ENCODE measurements at places on chromosomes 7 and 10. TPM values are rescaled to one million over a fixed set of nuclear protein-coding genes. Genes with fewer than 3 reads are reported as not detected.

FBXL13 gene
- total RNA-seq: 1.3 TPM

HOXA4 gene
- total RNA-seq: 1.0 TPM

SYPL1 gene
- total RNA-seq: 76.1 TPM

ACSM6 gene
- total RNA-seq: not detected

GRCh38 chr10:80660736-80661135 lies 123.0 kb downstream of the SH2D4B start:
- no peak overlapping the region for H3K27ac ChIP-seq
- peaks cover 41% of the 10 kb centered on the region for H3K27me3 ChIP-seq
- no peak for DNase-seq
- peaks cover 4% of the 10 kb centered on the region for H3K4me1 ChIP-seq
- H3K4me3 ChIP-seq: no peak overlapping the region
- no peaks in the 10 kb centered on the region for H3K36me3 ChIP-seq

DNA sequence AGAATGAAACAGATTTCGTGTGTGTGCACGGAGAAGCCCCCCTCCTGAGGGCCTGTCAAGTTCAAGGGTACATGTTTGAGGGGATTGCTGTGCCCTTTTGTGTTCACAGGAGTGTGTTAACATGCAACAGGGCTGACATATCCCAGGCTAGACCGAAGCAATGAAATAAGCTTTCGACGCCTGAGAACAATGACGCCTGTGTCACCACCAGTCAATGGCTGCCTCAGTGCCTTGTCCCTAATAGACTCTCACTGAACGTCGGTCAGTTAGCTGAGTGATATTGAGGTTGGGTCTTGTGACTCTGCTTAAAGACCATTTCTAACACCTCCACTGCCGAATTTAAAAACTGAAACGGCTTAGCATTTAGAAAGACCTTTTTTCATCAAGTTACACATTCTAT lies 175.2 kb upstream of the TCF7L2 start:
- no peak for DNase-seq
- H3K36me3 ChIP-seq: no peaks in the 10 kb centered on the region
- no peak overlapping the region for H3K4me3 ChIP-seq
- H3K27ac ChIP-seq: no peak overlapping the region
- no peaks in the 10 kb centered on the region for H3K27me3 ChIP-seq
- peaks cover 35% of the 10 kb centered on the region for H3K4me1 ChIP-seq

DNA sequence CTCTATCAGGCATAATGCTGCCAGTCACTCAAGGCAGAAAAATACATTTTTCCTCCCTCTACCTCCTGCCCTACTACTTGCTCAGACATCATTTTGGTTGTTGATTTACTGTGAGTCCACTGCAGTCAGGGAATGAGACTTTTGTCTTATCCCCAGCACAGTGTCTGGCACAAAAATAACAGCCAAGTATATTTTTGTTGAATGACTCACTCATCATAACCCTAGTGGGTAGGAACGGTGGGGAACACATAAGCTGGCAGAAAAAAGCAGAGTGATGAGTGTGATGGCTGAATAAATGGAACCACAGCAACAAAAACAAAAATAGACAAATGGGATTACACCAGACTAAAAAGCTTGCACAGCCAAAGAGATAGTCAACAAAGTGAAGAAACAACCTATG lies 65.8 kb upstream of the LAMB4 start:
- no peaks in the 10 kb centered on the region for H3K4me1 ChIP-seq
- H3K4me3 ChIP-seq: no peak overlapping the region
- H3K36me3 ChIP-seq: no peaks in the 10 kb centered on the region
- no peaks in the 10 kb centered on the region for H3K27me3 ChIP-seq

GRCh38 chr10:11161910-11162309 lies 144.2 kb downstream of the CELF2 start:
- peaks cover 34% of the 10 kb centered on the region for H3K27me3 ChIP-seq
- H3K4me3 ChIP-seq: no peak overlapping the region
- no peaks in the 10 kb centered on the region for H3K36me3 ChIP-seq
- DNase-seq: no peak
- no peak overlapping the region for H3K27ac ChIP-seq

- DNase-seq: no peak
- no peaks in the 10 kb centered on the region for H3K27me3 ChIP-seq
Observed at GRCh38 chr10:124675261-124675660, 68.9 kb downstream of the FAM53B start.

- H3K4me1 ChIP-seq: peaks cover 17% of the 10 kb centered on the region
- H3K36me3 ChIP-seq: peaks cover 32% of the 10 kb centered on the region
- H3K4me3 ChIP-seq: peak overlapping the region; percentile 100
- no peaks in the 10 kb centered on the region for H3K27me3 ChIP-seq
Observed at GRCh38 chr10:73168465-73168803, 515 bp downstream of the FAM149B1 start.

DNA sequence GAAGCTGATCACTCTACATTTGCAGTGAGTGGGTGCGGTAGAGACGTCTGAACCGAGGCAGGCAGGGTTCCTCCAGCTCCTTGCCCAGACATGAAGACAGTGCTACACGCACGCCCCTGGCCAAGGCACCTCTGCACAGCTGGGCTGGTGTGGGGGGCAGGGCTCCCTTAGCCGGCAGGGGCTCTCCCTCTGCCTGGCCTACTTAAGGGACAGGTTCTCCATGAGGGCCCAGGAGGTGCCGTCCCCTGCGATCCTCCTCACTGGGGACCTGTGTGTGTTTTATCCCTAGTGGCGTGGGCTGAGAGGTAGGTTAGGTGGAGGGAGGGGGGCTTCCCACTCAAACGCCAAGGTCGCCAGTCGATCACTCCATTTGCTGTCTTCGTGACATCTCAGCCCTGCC lies 35.3 kb downstream of the IL15RA start:
- H3K4me1 ChIP-seq: peaks cover 20% of the 10 kb centered on the region
- peaks cover 15% of the 10 kb centered on the region for H3K36me3 ChIP-seq
- no peak overlapping the region for H3K4me3 ChIP-seq

- no peak overlapping the region for H3K4me3 ChIP-seq
- no peak for DNase-seq
- peaks cover 28% of the 10 kb centered on the region for H3K4me1 ChIP-seq
- H3K36me3 ChIP-seq: peaks cover 5% of the 10 kb centered on the region
- H3K27ac ChIP-seq: no peak overlapping the region
Observed at GRCh38 chr10:5614155-5614721, 52.2 kb downstream of the ASB13 start.

- H3K4me3 ChIP-seq: no peak overlapping the region
- peaks cover 29% of the 10 kb centered on the region for H3K27me3 ChIP-seq
- H3K27ac ChIP-seq: no peak overlapping the region
- no peak for DNase-seq
Observed at GRCh38 chr7:107046491-107047259, 2.2 kb downstream of the PRKAR2B start.

- H3K4me3 ChIP-seq: no peak overlapping the region
- peaks cover 19% of the 10 kb centered on the region for H3K4me1 ChIP-seq
- no peaks in the 10 kb centered on the region for H3K36me3 ChIP-seq
- DNase-seq: peak; percentile 23
- H3K27me3 ChIP-seq: peaks cover 17% of the 10 kb centered on the region
- H3K27ac ChIP-seq: no peak overlapping the region
Observed at GRCh38 chr10:7626283-7626682, 40.5 kb downstream of the ITIH5 start.

DNA sequence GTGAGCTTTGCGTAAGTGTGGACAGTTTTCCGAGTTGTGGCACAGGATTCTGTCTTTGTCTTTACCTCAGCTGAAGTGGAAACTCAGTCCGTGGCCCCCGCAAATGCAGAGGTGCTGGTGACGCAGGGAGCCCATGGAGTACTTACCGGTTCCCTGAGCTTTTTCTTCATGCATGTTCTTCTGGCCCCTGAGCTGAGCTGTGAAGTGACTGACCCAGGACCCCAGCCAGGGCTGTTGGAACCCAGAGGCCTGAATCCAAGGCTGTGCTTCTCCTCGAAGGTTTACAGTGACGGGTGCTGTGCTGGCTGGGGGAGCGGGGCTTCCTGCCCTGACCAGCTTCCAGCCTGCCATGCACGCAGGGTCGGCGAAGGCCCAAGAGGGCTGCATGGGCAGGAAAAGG lies 223.5 kb downstream of the GLRX3 start:
- H3K27ac ChIP-seq: no peak overlapping the region
- H3K36me3 ChIP-seq: no peaks in the 10 kb centered on the region
- no peaks in the 10 kb centered on the region for H3K4me1 ChIP-seq
- no peak overlapping the region for H3K4me3 ChIP-seq
- no peaks in the 10 kb centered on the region for H3K27me3 ChIP-seq
- DNase-seq: no peak

DNA sequence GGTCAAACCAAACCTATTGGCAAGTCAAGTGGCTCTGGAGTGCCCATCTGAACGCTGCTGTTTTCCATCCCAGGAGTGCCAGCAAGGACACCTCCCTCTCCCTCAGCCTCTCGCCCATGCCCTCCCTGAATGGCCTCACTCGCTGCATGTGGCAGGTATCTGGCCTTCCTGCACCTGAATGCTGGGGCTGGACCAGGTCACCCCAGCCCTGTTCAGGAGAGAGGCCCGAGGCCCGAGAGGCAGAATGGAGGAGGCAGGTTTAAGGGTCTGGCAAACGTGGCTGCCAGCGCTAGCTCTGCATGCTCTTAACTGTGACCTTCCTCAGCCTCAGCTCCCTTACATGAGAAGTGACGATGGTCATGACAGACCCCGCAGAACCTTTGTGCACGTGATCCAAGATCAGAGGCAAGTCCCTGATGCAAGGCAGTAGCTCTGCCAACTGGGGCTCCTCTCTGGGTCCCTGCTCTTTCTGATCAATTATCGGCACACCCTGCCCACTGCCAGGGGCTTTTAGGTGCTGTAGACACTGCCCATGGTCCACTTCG lies 295.7 kb upstream of the ZMIZ1 start:
- no peaks in the 10 kb centered on the region for H3K36me3 ChIP-seq
- no peaks in the 10 kb centered on the region for H3K4me1 ChIP-seq
- DNase-seq: no peak
- H3K27me3 ChIP-seq: peaks cover 17% of the 10 kb centered on the region

DNA sequence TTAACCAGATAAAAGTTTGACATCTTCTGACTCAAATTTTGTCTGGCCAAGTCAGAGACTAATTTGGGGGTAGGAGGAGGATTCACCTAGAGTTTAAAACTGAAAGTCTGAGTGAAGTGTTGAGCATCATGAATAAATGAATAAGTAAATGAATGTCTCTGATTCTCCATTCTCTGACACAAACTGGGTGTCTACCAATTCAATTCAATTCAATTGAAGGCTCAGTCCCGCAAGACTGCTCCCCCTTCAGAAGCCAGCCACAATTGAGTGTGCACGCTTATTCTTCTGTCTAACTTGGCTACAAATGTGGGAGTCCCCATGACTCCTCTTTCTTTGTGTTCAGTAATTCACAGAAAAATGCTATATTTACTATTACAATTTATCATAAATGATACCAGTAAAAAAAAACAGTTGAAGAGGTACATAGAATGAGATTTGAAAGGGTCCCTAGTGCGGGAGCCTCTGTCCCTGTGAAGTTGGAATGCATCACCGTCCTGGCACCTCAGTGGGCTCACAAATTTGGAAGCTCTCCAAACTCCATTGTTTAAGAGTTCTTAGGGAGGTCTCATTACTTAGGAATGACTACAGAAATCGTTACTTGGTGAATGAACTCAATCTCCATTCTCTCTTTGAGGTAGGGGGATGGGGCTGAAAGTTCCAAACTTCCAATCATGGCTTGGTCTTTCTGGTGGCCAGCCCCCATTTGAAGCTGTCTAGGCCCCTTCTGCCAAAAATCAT lies 243.7 kb upstream of the PHYHIPL start:
- H3K36me3 ChIP-seq: no peaks in the 10 kb centered on the region
- no peaks in the 10 kb centered on the region for H3K4me1 ChIP-seq
- H3K27ac ChIP-seq: no peak overlapping the region
- DNase-seq: no peak
- H3K4me3 ChIP-seq: no peak overlapping the region

- no peak overlapping the region for H3K27ac ChIP-seq
- no peaks in the 10 kb centered on the region for H3K27me3 ChIP-seq
Observed at GRCh38 chr7:137325927-137326326, 17.6 kb downstream of the PTN start.

GRCh38 chr10:109650228-109650627 lies 273.1 kb downstream of the XPNPEP1 start:
- H3K4me3 ChIP-seq: no peak overlapping the region
- DNase-seq: no peak
- no peaks in the 10 kb centered on the region for H3K27me3 ChIP-seq
- no peaks in the 10 kb centered on the region for H3K36me3 ChIP-seq

DNA sequence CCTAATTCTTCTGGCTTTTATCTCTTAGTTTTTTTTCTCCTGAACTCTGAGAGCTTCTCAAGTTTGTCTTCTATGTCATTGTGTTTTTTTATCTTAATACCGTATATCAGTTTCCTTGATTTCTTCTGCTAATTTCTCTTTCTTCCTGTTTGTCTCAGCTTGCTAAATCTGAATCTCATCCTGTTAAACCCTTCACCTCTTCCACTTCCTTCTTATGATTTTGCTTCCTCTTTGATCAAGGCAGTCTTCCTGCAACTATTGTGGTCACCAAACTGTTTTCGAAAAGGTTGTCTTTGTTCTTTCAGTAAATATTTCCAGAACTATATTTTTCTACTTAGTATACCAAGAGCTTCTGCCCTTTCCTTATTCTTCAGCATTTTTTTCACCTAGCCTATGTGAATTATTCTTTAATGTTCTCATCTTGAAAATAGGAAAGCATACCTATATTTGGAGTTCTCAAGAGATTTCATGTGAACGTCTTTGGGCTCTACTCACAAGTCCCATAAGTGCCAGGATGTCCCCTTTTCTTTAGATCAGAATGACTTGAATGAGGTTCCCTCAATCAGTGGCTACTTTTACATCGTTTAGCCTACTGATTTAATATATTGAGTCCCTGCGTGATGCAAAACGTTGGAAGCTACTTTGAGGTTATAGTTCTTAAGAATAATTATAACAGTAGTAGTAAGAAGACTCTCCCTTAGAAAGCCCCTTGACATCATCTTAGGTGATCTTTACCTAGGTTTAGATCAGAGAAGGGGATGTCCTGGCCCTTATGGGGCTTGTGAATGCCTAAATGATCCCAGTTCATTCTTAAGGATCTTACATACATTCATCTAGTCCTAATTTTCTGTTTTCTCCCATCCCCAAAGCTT lies 415.4 kb upstream of the AUTS2 start:
- no peaks in the 10 kb centered on the region for H3K4me1 ChIP-seq
- no peaks in the 10 kb centered on the region for H3K27me3 ChIP-seq
- no peak for DNase-seq
- no peak overlapping the region for H3K27ac ChIP-seq

GRCh38 chr10:124604214-124605000 lies 139.8 kb downstream of the FAM53B start:
- no peaks in the 10 kb centered on the region for H3K4me1 ChIP-seq
- H3K27me3 ChIP-seq: peaks cover 3% of the 10 kb centered on the region
- no peak for DNase-seq
- H3K4me3 ChIP-seq: no peak overlapping the region

DNA sequence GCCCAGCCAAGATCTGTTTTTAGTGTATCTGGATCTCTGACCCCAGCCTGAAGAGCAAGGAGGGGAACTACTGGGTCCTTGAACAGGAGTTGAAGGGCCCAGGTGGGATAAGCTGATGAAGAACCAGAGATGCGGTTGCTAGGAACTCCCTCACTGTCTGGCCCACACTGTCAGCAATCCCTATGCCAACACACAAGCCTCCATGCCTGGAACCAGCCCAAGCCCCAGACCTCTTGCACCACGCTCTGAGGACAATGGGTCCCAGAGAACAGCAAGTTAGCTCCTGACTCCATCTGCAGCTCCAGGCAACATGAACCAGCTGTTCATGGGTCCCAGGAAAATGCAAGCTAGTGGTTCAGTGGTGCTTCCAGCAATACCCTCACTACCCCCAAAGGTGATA lies 2.4 kb downstream of the NAT16 start:
- H3K4me3 ChIP-seq: no peak overlapping the region
- H3K4me1 ChIP-seq: no peaks in the 10 kb centered on the region
- peaks cover 93% of the 10 kb centered on the region for H3K27me3 ChIP-seq
- no peak for DNase-seq
- H3K27ac ChIP-seq: no peak overlapping the region

All from Calu3 (cell line).